ENCODE measurements at places on chromosomes 4 and X.

- DNase-seq, result no peak
These were observed 1389.4 kb downstream of the C4orf33 start for GRCh38 chr4:130485371-130485770.

GRCh38 chr4:59175617-59176016 is 2024.5 kb upstream of the ADGRL3 start:
- DNase-seq, result no peak

- no peak for DNase-seq
These were observed at the start of gene TBC1D1 for GRCh38 chr4:37890801-37891259. Gene TBC1D1, plus strand, starts transcription at chr4:37891084. Its CDS starts 11,012 bp downstream, at chr4:37902096.

- no peak for DNase-seq
These were observed 55.3 kb downstream of the PALLD start for GRCh38 chr4:168551945-168552695.

- DNase-seq, result no peak
These were observed 55.9 kb downstream of the MID1 start for GRCh38 chrX:10564484-10564883.

DNA sequence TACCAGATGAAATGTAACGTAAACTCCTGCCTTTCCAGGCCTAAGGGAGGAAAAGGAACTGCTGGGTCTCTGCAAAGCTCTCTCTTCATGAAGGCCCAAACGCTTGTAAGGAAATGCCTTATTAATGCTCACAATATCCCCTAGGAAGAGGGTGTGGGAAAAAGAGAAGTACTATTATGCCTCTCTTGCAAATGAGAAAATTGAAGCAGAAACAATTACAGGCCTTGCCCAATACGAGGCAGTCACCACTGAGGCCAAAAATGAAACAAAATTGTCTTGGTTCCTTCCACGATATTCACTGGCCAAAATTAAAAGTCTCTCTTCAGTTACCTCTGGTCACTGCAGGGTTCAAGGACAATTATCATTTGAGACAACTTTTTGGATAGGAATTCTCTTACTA is 3.2 kb downstream of the SCARB2 start:
- no peak for DNase-seq

DNA sequence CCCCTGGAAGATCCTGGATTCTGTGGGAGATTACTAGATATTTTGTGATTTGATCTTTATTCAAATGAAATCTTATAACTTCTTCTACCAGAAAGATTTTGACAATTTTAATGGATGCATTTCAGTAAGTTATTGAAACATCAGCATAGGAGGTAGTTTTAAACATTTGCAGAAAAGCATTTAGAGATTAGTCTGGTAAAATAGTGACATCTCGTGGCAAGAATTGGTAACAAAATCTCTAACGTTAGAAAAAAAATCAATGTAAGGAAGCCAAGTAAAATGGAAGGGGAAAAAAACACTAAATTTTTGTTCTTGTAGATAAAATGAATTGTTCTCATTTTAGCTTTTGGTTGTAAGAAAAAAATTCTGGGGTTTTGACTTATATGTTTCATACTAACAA is 73.3 kb downstream of the TASL start:
- DNase-seq, result no peak

GRCh38 chr4:45539142-45539814 is 584.6 kb downstream of the GABRG1 start:
- no peak for DNase-seq

GRCh38 chrX:29890004-29890403 is 325.4 kb upstream of the MAGEB2 start:
- no peak for DNase-seq

GRCh38 chr4:39613093-39613656 is 25.5 kb downstream of the SMIM14 start:
- DNase-seq, result no peak

DNA sequence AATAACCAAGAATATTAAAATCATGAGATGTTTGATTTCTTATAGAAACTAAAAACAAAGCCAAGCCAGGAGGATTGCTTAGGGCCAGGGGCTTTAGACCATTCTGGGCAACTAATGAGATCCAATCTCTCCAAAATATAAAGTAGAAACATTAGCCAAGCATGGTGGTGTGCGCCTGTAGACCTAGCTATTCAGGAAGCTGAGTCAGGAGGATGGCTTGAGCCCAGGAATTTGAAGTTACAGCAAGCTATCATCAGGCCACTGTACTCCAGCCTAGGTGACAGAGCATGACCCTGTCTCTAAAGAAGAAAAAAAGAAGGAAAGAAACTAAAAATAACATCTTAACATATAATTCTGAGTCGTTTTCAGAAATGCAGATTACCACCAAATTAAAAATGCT is 96.7 kb downstream of the NAF1 start:
- no peak for DNase-seq

GRCh38 chrX:46278572-46278971 is 266.6 kb downstream of the ZNF674 start:
- DNase-seq, result no peak

DNA sequence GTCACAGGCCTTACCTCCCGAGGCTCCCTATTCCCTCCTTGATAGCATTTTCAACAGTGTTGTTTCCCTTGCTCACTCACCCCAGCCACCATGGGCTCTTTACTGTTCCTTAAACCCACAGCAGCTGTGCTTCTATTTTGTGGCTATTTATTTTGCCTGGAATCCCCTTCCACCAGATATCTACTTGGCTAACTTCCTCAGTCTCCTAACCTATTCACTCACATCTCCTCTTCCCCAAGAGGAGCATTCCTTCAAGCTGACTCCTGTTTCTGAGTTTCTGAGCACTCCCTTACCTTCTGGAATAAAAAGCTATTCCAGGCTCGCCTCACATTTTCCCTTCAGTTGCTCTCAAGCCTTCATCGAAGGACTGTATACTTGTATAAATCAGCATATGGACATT is 50.5 kb downstream of the CXCL1 start:
- DNase-seq, result no peak

Data from cortex of kidney (tissue), 1 donor.